Transverse colon (tissue), 4 donors: ENCODE measurements at places on chromosomes 2 and 18.
A peak's percentile ranks its signal among the peaks of the same experiment; 100 is the strongest.

DNA sequence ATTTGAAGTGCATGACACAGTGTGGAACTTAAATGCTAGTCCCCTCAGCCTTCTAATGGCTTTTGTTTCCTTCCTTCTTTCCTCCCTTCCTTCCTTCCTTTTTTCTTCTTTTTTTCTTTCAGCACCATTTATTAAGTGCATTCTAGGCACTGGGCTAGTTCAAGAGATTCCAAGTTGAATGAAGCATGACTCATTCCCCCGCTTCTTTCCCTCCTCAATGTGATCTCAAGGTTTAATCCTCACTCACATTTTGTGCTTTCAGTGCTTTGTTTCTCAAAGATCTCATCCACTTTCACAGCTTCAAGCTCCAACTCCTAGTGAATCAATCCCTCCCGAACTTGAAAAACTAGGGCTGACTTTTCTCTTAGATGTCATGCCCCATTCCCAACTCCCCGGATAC is 90.1 kb downstream of the LBH start:
- DNase-seq, result no peak

- DNase-seq, result no peak
These were observed 42.4 kb downstream of the PLCL1 start for GRCh38 chr2:197846777-197847176.

GRCh38 chr2:85423525-85423924 is 5.0 kb downstream of the SH2D6 start:
- no peak for DNase-seq

DNA sequence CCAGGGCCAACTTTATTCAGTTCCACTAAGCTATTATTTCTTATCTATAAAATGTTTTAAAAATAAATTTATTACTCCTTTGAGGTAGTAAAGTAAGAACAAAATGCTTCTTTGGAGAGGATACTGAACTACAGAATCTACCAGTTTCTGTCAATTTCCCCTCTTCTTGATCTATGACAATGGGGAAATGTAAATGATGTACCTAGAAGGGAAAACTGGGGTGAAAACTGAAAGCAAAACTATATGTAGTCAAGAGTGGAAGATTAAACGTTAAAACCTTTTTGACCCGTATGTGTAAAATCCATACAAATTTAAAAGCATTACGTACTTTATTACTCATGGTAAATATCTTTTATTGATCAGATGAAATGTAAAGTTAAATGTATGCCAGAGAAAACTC is 1287.8 kb upstream of the TMEFF2 start:
- no peak for DNase-seq

GRCh38 chr18:6628187-6628586 is 101.3 kb upstream of the ARHGAP28 start:
- no peak for DNase-seq

DNA sequence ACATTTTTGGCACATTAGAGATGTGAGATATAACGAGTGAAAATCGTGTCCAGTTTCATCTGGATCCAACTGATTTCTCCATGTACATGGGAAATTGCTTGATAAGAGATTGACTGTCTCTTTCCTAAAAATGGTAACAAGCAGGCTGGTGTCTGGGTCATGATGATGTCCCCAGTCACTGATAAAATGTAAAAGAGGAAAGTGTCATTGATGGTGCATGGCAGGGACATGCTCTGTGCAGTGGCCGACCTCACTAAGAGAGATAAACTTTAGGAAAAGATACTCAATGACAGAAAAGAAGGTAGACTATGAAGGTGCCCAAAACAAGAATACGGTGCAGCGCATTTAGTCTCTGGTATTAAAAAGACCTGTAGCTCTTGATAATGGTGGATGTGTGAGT is 1517.5 kb downstream of the RPIA start:
- DNase-seq, result no peak

GRCh38 chr2:111994042-111994441 is 61.0 kb upstream of the TMEM87B start:
- DNase-seq, result no peak

DNA sequence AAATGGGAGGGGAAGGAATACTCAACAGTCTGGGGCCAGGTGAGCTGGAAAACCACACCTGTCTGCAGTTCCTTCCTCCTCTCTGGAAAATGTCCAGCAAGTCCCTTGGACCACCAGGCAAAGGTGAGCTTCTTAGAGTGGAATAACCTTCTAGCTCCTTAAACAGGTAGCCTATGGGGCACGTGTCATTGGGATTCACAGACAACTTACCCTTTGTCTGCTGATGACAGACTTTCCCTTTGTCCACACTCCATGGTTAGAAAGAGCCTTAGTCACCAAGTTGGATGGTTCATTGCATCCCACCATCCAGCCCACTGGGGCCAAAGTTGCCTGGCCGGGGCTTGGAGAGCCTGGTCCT is 98.0 kb upstream of the ITGA6 start:
- no peak for DNase-seq

GRCh38 chr2:100840519-100840918 is 20.6 kb downstream of the NPAS2 start:
- DNase-seq, result no peak

DNA sequence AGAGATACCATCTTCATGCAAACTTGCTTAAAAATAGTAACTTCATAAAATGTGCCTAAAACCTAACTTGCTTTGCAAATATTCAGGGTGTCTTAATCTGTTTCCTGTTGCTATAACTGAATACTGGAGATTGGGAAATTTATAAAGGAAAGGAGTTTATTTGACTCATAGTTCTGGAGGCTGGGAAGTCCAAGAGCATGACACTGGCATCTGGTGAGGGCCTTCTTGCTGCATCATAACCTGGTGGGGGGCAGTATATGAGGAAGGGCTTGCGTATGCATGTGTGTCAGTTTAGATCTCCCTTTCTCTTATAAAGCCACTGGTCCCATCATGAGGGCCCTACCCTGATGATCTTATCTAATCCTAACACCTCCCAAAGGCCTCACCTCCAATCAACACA is 166.5 kb downstream of the LPIN1 start:
- no peak for DNase-seq

- no peak for DNase-seq
These were observed 1277.7 kb upstream of the CELF4 start for GRCh38 chr18:38843291-38843690.

DNA sequence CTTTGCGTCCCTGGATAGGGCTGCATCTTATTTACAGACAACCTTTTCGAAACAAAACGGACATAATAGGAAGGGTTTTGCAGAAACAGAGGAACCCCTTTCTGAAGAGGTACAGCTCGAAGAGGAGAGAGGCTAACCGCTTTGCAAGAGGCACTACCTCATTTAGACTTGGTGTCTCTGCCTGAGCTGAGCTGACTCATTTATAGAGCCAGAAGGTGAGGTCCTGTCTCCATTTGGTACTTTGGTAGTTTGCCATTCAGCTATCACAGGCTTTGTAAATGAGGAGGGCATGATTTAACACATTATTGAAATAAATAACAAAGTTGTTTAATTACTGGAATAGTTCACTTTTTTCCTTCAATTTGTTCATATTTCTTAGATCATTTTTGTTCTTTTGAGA is 2.2 kb upstream of the NXPH2 start:
- no peak for DNase-seq

GRCh38 chr18:46754661-46755292 is 2.1 kb downstream of the ST8SIA5 start:
- DNase-seq, result no peak

DNA sequence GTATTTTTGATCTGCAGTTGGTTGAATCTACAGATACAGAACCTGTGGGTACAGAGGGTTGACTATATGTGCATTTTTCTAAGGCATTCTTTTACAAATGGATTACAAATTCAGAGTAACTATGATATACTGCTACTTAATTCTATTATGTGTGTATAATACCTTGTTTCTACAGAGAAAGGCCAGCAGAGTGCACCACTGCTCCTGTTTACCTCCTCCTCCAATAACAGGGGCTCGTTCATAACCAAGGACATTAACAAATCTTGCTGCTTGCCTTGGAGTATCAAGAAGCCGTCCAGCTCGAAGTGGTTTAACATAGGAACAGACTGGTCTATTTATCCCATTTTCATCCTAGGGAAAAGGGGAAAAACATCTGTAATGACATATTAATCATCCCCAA is 16.4 kb downstream of the CEP76 start:
- no peak for DNase-seq

GRCh38 chr2:190447766-190448165 is 39.6 kb downstream of the MFSD6 start:
- DNase-seq, result no peak

- DNase-seq, result peak; percentile 42
These were observed 35.9 kb upstream of the SNED1 start for GRCh38 chr2:240962300-240963064.

DNA sequence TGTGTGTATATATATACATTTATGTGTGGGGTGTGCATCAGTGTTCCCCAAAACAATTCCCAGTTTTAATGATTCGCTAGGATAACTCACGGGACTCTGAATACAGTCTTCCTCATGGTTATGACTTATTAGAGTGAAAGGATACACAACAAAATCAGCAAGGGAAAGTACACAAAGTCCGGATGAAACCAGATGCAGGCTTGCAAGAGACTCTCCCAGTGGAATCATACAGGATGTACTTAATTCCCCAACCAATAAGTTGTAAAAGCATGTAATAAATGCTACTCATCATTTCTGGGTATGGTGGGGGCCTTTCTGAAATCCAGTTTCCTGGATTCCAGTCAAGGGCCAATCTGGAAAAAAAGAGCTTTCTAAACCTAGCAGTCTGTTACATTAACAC is 654.1 kb upstream of the SYT4 start:
- DNase-seq, result no peak

DNA sequence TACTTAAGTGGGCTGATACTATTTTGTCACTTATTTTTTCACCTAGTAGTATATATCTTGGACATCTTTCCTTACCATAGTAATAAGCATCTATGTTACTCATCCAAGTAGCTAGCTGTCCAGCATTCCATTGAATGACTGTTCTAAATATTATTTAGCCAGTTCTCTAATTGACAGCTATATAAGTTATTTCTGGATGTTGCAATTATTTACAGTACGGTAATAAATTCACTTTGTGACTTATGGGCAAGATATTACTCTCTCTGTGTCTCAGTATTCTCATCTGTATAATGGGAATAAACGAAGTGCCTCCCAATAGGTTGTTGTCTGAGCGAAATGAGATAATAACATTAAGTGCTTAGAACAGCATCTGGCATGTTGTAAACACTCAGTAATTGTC is 46.6 kb upstream of the AGAP1 start:
- no peak for DNase-seq

DNA sequence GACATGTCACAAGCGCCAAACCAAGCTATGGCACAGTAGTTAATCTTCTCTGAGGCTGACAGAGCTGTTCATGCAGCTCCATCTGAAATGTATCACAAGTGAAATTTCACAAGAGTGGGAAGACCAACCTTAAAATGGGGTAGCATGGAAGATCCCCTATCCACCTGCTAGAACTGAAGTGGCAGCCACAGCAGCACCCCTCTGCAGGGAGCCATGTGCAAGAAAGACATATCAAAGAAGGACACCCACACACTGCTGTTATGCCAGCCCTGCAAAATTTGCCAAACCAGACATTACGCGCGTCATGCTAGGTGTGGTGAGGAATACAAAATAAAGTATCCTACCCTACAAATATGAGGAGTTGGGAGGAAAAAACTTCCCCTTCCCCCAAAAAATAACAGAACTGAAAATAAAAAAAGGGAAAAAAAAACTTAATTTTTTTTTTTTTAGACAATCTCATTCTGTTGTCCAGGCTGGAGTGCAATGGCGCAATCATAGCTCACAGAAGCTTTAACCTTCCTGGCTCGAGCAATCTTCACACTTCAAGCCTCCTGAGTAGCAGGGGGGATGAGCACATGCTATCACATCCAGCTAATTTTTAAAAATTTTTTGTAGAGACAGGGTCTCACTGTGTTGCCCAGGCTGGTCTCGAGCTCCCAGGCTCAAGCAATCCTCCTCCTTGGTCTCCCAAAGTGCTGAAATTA is 76.2 kb downstream of the STK39 start:
- DNase-seq, result no peak

DNA sequence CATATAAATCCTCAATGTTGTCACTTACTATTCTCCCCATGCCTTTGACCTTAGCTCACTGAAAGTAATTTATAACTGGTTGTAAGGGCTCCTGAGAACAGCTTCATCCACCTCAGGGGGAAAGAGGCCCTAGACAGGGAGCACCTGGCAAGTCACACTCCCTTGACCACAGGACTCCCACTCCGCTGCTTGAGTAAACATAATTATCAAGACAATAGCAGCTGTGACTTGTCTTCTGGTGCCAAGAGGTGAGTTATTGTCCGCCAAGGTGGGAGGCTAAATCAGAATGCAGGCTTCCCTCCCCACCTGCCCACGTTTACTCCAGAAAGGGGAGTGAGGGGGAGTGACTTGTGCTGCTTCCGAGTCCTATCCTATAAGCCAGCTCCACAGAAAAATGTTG is 230.6 kb upstream of the LRATD1 start:
- no peak for DNase-seq

DNA sequence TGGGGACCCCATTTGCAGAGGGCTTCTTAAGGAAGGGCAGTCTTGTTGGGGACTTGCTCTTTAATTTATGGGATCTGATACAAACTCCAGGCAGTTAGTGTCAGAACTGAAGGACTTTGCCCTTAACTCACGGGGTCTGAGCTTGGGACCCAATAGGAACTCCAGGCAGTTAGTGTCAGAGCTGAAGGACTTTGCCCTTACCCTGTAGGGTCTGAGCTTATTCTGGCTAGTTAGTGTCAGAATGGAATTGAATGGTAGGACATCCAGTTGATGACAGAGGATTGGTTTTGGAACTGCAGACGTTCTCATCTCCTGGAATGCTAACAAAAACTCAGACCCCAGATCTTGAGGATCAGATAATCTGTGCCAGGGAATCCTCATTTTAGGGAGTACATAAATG is 256.9 kb upstream of the COPS8 start:
- no peak for DNase-seq

- DNase-seq, result no peak
These were observed 51.4 kb downstream of the TMEM178A start for GRCh38 chr2:39717067-39717466.

DNA sequence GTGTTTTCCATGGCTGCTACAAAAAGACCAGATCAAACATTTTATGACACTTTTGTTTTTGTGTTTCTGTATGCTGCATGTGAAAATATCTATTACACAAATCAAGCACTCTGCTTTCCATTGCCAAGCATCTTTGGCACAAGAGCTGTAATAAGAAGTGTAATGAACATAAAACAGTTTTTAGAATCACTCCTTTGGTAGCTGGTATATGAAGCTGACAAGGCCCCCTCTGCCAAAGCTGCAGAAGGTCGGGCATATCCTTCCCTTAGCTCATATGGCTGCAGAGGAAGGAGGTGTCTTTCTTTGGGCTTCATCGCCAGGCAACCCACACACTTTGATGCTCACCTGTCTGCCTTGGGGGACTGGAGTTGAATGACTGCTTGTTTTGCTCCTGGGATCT is 175.4 kb downstream of the TMEM247 start:
- DNase-seq, result no peak

- DNase-seq, result peak; percentile 47
These were observed 21.8 kb downstream of the ATG4B start for GRCh38 chr2:241659150-241659739.
